Stimulated activated CD8-positive, alpha-beta memory T cell treated with anti-CD3 and anti-CD28 coated beads, Interleukin-4, amount 100 ng/mL, for 1 hour (primary cell): ENCODE measurements at places on chromosomes 3 and 15.

- no peak for DNase-seq
Measured at GRCh38 chr3:37040231-37040630, 46.9 kb downstream of the MLH1 start.

GRCh38 chr3:146250449-146251382 lies at the start of gene PLSCR4:
Gene PLSCR4, minus strand, starts transcription at chr3:146251105. Its CDS starts 29,034 bp downstream, at chr3:146222071.
- no peak for DNase-seq

GRCh38 chr3:129005526-129006303 lies 4.6 kb downstream of the EFCC1 start:
- DNase-seq: no peak

DNA sequence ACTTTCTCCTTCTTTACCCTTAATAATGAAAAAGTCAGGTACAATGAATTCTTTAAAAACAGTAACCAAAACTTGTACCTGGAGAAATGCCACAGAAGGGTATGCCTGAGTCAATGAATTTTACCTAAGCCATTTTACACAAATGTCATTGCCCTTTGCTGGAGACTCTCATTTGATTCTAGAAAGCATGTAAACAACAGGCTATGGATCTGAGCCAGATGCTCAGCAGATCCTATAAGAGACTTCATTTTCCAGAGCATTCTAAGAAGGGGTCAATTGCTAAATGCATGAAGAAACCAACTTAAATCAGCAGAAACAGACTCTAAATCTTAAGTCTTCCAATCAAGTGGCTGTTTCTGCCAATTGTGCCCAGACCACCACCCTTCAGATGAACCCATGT lies 83.8 kb upstream of the GALNT15 start:
- DNase-seq: no peak

DNA sequence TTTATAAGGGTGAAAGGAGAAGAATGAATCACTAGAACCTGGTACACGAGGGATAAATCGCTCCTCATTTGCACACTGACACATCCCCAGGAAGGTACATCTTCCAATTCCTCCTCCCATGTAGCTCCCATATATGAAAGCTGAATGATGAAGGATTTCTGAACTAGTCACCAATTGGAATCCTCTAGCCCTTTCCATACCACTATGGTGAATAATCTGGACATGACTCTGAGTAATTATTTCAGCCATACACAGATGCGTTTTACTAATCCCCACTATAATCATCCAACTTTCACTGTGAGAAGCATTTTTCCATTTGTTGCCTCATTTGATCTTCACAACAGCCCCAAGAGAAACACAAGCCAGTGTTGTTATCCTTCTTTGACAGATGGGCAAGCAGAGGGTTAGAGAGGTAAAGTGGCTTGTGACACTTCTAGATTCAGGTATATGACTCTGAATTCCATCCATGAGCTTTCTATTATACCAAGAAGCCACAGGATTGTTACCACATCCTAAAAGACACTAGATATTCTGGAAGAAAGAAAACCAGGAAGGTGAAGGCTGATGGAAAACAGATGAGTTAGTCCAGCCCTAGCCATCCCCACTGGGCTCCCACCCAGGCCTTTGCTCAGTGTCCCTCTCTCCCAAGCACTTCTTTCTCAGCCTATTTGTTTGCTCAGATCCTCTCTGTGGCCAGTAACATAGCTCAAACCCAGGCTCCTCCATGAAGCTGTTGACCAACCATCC lies 22.2 kb upstream of the BCL6 start:
- no peak for DNase-seq

DNA sequence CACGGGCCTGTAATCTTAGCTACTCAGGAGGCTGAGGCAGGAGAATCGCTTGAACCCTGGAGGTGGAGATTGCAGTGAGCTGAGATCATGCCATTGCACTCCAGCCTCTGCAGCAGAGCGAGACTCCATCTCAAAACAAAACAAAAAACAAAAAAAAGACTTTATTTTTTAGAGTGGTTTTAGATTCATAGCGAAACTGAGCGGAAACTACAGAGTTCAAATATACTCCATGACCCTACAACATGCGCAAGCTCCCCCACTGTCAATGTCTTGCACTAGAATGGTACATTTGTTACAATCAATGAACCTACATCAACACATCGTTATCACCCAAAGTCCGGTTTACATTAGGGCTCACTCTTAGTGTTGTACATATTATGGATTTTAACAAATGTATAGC lies 2.2 kb upstream of the CRTAP start:
- DNase-seq: no peak

DNA sequence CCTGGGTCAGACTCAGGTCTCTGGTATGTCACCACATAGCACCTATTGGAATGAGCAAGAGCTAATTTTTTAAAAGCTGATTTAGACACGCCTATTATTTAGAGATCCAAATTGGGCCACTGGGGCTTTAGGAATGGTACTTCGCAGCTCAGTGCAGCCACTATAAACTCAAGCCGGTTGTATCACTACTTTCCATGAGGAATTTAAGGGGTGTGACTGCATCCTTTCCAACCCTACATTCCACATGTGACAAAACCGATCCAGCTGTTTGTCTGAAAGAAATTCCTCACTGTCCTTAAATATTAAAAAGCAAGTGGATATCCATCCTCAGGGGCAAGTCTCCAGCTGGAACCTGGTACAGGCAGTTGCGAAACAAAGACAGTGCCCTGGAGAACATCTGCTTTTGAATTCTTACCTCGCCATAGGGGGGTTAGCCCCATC lies 12.8 kb downstream of the VGLL3 start:
- DNase-seq: no peak

DNA sequence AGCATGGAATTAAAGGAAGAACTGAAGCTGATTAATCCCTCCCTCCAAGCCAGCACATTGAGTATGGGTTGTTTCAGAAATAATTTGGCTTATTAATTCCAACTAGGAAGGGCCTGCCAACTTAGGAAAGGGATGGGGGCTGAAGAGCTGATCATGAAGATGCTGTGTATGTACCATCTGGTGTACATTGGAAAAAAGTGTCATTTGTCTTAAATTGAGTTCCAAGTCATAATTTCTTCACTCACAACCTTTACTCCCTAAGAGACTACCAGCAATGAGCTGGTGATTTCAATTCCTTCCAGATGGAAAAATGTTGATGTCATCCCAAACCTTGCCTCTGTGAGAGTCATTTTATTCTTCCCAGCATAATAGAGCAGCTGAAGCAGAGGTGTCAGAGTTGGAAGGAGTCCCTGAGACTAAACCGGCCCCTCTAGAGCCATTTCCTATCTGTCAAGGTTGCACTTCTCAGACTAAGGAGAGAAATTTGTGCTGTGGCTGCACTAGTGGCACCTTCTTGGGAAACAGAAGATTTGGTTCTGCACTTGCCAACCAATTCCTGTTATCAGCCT lies 79.4 kb downstream of the GTPBP8 start:
- no peak for DNase-seq

GRCh38 chr15:27847775-27848710 lies 251.1 kb downstream of the OCA2 start:
- no peak for DNase-seq

DNA sequence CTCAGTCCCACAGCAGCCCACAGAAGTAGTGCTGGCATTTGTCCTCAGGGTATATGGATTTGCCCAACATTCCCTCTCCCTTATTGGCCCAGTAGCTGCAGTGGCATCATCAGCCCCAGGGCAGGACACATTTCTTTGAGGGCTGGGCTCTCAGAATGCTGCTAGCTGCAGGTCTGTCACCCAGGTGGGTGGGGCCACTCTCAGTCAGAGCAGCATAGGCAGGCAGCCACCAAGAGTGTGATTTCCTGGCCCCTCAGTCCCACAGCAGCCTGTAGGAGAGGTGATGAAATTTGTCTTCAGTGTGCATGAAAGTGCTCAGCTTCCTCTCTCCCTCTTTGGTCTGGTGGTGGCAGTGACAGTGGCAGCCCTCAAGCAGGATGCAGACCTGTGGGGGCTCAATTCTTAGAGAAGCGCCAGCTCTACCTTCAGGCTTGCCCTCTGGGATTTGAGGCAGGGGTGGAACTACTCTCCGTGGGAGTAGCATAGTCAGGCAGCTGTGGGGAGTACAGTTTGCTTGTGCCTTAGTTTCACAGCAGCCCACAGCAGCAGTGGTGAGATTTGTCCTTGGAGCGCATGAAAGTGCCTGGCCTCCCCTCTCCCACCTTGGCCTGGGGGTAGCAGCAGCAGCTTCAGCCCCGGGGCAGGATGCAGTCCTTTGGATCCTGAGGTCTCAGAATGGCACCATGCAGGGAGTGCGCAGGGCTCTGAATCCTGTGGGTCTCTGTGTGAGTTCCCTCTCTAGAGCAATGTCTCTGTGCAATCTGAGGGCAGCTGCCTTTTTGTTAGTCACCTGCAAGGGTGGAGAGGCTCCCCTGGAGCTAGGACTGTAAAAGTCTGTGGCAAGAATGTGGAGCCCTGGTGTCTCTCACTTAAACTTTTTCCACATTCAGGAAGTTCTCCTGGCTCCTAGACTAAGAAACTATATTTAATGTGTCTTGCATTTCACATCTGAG lies 1229.1 kb downstream of the ROBO2 start:
- DNase-seq: no peak

DNA sequence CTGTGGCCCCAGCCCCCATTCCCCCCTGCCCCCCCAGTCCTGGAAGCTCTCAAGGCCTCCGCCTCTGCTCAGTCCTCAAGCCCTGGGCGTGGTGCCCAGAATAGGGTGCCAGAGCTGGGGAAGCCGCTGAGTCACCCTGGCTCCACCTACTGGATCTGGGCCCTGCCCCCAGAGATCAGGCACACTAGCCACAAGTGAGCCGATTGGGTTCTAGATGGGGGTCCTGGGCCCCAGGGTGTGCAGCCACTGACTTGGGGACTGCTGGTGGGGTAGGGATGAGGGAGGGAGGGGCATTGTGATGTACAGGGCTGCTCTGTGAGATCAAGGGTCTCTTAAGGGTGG lies 5.7 kb downstream of the EIF4G1 start:
- DNase-seq: no peak

DNA sequence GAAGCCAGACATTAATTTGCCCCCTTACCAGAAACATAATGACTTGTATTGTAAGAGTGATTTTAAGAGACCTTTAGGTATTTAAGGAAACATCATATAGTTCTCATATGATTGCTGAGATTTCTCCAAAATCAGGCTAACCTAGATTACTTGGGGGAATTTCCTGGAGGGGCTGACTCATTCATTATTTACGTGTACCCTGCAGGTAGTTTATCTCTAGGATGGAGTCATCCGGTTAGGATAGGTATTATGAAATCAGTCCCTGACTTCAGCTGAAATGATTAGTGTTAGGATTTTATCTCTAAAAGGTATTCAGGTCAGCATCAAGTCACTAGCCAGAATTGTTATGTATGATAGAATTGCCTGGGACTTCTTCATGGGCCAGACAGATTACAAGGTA lies 97.5 kb downstream of the TCF12 start:
- DNase-seq: no peak

- no peak for DNase-seq
Measured at GRCh38 chr3:166110102-166110501, 272.9 kb upstream of the BCHE start.

GRCh38 chr15:33636958-33637357 lies 326.2 kb downstream of the RYR3 start:
- no peak for DNase-seq

- no peak for DNase-seq
Measured at GRCh38 chr3:77869423-77869822, 829.5 kb downstream of the ROBO2 start.

GRCh38 chr3:63355809-63356208 lies 77.7 kb downstream of the SYNPR start:
- DNase-seq: no peak

- no peak for DNase-seq
Measured at GRCh38 chr15:86645925-86646500, 566.3 kb downstream of the AGBL1 start.

DNA sequence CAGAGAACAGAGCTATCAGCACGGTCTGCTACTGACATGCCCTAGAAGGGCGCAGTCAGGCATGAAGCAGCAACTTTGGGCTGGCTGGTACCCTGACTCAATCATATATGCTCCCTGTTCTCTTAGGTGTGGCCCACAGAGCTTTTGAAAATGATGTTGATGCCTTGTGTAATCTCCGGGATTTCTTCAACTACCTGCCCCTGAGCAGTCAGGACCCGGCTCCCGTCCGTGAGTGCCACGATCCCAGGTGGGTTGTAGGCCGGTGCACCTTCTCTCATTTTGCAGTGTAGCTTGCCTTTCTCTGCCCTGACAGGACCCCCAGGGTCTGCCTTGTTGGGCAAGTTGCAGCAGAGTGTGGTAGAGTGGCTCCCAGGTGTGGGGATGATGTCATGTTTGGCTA lies 47.7 kb downstream of the PCCB start:
- no peak for DNase-seq

GRCh38 chr3:50190936-50191660 lies at the start of gene GNAT1:
Gene GNAT1, plus strand, starts transcription at chr3:50191610. Its CDS starts 116 bp downstream, at chr3:50191726.
- no peak for DNase-seq

- no peak for DNase-seq
Measured at GRCh38 chr3:151276687-151277042, 1.7 kb downstream of the P2RY14 start.

- no peak for DNase-seq
Measured at GRCh38 chr3:108118038-108118768, 27.4 kb upstream of the CD47 start.

GRCh38 chr3:61665987-61666386 lies 104.6 kb downstream of the PTPRG start:
- DNase-seq: no peak

GRCh38 chr15:35308802-35309201 lies 223.7 kb upstream of the NANOGP8 start:
- no peak for DNase-seq

DNA sequence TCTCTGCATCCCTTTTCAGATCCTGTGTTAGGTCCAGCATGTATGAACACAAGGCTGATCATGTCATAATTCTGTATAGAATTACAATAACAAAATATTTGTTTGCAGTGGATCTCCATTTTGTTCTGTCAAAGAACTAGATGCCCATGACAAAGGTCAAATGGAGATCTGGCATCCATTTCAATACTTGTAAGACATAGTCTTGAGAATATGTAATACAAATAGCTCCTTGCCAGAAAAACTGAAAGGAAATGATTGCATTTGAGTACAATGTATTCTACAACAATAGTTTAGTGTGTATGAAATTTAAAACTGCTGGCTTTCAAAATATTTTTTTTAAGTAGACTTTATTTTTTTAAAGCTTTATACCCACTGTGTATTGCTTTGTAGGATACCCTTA lies 101.1 kb downstream of the CMSS1 start:
- DNase-seq: no peak

DNA sequence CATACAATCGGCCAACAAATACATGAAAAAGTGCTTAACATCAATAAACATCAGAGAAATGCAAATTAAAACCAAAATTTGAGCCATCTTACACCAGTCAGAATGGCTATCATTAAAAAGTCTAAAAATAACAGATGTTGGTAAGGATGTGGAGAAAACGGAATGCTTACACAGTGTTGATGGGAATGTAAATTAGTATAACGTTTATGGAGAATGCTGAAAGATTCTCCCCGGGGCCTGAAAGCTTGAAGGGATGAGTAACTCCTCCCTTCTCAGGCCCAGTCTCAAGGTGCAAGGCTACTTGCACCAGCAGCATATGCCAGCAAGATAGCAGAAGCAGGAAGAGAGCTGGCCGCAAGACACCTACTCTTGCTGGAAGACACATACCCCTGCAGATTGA lies 123.7 kb upstream of the NLGN1 start:
- DNase-seq: no peak
